Activated T-cell treated with anti-CD3 and anti-CD28 coated beads, Interleukin-2, amount 50 U/mL, for 24 hours (primary cell): ENCODE measurements at places on chromosomes 7 and 10.

- H3K27ac ChIP-seq = no peak overlapping the region
- H3K36me3 ChIP-seq = no peaks in the 10 kb centered on the region
- peaks cover 21% of the 10 kb centered on the region for H3K4me1 ChIP-seq
- no peak overlapping the region for H3K4me3 ChIP-seq
- peaks cover 5% of the 10 kb centered on the region for H3K27me3 ChIP-seq
- DNase-seq = no peak
These were observed 534.0 kb downstream of the DNAJB6 start for GRCh38 chr7:157870644-157871290.

DNA sequence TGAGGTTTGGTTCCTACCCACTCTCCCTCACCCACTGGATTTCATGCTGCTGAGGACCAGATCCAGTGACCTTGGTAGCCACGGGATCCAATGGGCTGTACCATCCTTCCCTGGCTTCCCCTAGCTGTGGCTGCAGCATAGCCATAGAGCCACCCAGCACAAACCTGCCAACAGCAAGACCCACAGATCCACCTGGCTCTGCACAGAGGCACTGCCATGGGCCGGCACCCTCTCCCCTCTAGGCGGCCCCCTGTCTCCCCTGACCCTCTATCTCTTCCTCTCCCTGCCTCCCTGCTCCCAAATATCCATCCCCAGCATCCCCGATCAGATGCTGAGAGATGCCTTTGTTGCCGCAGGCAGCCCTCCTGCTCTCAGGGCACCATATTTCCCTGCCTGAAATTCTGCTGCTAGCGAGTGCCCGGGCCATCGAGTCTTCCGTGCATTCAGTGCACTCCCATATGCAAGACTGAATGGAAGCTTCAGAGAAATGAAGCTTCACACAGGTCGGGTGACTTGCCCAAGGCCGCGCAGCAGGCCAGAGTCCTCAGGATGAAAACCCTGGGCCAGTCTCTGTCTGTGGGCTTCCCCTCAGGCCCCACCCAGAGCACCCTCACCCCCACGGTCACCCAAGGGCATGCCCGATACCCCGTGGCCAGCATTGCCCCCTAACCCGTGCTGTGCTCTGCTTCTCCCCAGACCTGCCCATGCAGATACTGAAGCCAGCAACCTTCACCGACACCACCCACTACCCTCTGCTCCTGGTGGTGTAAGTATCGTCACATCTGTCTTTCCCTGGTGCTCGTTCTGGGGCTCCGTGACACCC is 130.8 kb downstream of the PAXIP1 start:
- H3K4me3 ChIP-seq = no peak overlapping the region
- no peaks in the 10 kb centered on the region for H3K36me3 ChIP-seq
- DNase-seq = no peak
- H3K4me1 ChIP-seq = no peaks in the 10 kb centered on the region

DNA sequence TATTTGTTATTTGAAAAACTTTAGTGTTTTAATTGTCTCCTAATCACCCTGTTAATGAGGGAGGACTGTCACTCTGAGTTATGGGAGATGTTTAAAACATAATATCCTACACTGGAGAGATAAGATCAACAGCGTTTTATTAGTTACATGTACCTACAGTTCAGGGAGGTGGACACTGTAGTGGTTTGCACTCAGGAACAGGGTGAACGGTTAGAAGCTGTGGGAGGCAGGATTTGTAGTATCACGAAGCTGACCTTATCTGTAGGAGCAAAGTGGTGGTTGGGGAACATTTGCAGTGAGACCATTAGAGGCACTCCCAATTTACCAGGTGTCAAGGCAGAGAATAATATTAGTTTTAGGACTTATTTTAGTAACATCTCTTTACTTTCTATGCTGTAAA is 193.3 kb upstream of the KCND2 start:
- H3K4me3 ChIP-seq = no peak overlapping the region
- no peaks in the 10 kb centered on the region for H3K4me1 ChIP-seq
- H3K27me3 ChIP-seq = no peaks in the 10 kb centered on the region
- no peak overlapping the region for H3K27ac ChIP-seq
- no peaks in the 10 kb centered on the region for H3K36me3 ChIP-seq

- H3K27me3 ChIP-seq = peaks cover 32% of the 10 kb centered on the region
- H3K36me3 ChIP-seq = no peaks in the 10 kb centered on the region
- no peak overlapping the region for H3K27ac ChIP-seq
- no peak for DNase-seq
- H3K4me3 ChIP-seq = no peak overlapping the region
These were observed 23.8 kb upstream of the SLF2 start for GRCh38 chr10:100888957-100889356.

DNA sequence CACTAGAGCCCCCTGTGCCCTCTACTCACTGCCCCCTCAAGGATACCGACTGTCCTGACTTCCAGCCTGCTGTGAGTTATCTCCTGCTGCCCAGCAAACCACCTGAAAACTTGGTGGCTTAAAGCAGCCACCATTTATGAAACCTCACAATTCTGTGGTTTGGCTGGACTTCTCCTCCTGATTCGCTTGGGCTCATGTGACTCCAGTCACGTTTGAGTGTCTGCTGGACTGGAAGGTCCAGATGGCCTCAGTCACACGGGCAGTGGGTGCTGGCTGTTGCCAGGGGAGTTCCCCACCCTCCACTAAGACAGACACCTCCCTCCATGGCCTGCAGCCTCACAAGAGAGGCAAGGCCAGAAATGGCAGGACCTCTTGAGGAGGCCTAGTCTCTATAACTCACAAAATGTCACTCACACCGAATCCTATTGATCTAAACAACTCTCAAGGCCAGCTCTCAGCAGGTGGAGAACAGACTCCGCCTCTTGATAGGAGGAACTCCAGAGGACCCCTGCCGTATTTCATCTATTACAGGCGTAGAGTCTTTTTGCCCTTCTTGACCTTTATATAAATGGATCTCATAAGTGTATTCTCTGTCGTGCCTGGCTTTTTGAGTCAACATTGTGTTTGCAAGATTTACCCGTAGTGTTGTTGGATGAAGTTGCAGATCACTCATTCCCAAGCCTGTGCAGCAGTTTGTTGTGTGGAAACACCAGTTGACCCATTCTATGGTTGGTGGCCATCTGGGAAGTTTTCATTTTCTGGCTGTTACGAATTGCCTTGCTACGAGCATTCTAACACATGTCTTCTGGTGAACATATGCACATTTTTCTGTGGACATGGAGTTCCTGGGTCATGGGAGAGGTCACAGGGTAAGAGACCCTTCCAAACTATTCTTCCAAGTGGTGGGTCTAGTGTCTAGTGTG is 48.3 kb downstream of the ZMIZ1 start:
- no peak overlapping the region for H3K27ac ChIP-seq
- no peak overlapping the region for H3K4me3 ChIP-seq
- no peak for DNase-seq
- no peaks in the 10 kb centered on the region for H3K27me3 ChIP-seq
- peaks cover 30% of the 10 kb centered on the region for H3K4me1 ChIP-seq
- peaks cover 7% of the 10 kb centered on the region for H3K36me3 ChIP-seq

GRCh38 chr7:66732439-66732838 is 8.1 kb upstream of the RABGEF1 start:
- peaks cover 17% of the 10 kb centered on the region for H3K4me1 ChIP-seq
- DNase-seq = no peak
- H3K4me3 ChIP-seq = no peak overlapping the region
- no peak overlapping the region for H3K27ac ChIP-seq
- no peaks in the 10 kb centered on the region for H3K27me3 ChIP-seq

DNA sequence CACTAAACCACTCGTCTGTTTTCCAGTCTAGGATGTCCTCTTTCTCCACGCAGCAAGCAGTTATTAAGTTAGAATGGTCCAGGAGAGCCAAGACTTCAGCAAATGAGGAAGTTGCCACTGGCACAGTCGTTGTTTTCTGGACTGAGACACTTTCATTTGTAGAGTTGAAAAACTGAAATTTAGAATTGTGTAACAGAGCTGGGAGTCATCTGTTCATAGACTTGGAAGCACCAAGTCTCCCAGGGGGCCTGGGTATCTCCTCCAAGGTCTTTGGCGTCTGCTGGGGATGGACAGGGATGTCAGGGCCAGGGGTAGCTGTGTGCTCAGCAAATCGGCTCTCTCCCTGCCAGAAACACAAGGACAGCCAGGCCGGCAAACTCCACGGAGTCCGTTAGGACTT is 208.4 kb downstream of the FANK1 start:
- no peaks in the 10 kb centered on the region for H3K27me3 ChIP-seq
- no peaks in the 10 kb centered on the region for H3K4me1 ChIP-seq
- no peak for DNase-seq
- no peak overlapping the region for H3K27ac ChIP-seq
- no peaks in the 10 kb centered on the region for H3K36me3 ChIP-seq

DNA sequence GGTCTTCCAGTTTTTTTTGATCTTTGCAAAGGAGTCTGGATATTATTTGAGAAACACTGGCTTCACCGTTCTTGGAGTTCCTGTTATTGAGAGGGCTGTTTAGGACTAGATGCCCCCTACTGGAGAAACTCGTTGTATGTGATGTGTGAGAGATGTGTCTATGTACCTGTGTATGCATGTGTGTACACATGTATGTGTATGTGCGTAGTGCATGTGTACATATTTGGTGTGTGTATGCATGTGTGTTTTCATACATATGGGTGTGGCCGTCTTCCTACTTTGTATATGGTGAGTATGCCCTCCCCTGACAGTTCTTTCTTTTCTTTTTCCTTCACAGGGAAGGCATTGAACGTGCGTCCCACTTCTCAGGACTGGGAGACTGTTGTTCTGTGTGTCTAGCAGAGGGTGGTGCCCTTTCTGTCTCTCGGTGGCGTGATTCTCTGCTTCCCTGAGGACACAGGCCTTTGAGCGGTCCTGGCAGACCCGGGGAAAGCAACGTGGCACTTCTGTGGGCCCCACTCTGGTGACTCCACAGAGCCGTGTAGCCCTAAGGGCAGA is 3.0 kb upstream of the CALHM3 start:
- no peaks in the 10 kb centered on the region for H3K27me3 ChIP-seq

DNA sequence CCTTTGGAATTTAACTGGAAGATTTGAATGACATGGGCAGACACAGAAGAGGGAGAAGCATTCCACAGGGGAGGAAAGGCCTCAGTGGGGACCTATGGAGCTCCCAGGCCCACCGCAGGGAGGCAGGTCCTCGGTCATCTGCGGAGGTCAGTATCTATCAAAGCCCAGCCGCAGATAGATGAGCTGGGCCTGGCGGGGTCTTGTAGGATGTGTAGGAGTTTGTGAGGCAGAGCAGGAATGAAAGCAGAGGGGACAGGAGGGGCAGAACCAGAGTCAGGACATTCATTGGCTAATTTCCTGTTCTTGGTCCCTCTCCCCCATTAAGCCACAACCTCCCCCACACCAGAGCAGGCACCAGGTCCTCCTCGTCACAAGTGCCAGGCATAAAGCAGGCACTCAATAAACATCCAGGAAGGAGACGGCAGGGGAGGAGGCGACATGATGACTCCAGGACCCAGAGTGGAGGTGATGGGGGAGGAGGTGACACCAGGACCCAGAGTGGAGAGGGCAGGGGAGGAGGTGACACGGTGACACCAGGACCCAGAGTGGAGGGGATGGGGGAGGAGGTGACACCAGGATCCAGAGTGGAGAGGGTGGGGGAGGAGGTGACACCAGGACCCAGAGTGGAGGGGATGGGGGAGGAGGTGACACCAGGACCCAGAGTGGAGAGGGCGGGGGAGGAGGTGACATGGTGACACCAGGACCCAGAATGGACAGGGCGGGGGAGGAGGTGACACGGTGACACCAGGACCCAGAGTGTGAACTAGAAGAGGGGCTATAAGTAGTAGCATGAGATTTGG is 83.7 kb upstream of the PDGFA start:
- peaks cover 79% of the 10 kb centered on the region for H3K4me1 ChIP-seq
- H3K4me3 ChIP-seq = peak overlapping the region; percentile 83
- H3K27ac ChIP-seq = peak overlapping the region; percentile 100
- H3K27me3 ChIP-seq = no peaks in the 10 kb centered on the region

DNA sequence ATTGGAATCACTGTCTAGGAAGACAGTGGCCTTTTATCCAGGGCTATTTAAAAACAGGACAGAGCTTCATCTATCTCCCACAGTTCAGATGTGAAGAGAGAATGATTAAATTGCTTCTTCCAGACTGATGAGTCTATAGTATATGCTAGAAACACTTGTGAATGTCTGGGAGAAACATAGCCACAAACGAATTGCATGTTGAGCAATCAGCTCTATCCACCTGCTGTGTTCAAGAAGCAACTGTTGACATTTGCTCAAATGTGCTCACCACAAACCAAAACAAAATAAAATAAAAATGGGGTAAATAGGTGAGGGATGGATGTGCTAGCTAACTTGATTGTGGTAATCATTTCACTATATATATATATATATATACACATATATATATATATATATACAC is 195.1 kb downstream of the HECW1 start:
- no peaks in the 10 kb centered on the region for H3K27me3 ChIP-seq
- no peak overlapping the region for H3K27ac ChIP-seq
- no peaks in the 10 kb centered on the region for H3K36me3 ChIP-seq
- DNase-seq = no peak
- H3K4me3 ChIP-seq = no peak overlapping the region
- peaks cover 28% of the 10 kb centered on the region for H3K4me1 ChIP-seq
